ENCODE measurements at places on chromosomes 13 and 19.

GRCh38 chr13:77040076-77040475 is 13.1 kb upstream of the FBXL3 start:
- DNase-seq: no peak

DNA sequence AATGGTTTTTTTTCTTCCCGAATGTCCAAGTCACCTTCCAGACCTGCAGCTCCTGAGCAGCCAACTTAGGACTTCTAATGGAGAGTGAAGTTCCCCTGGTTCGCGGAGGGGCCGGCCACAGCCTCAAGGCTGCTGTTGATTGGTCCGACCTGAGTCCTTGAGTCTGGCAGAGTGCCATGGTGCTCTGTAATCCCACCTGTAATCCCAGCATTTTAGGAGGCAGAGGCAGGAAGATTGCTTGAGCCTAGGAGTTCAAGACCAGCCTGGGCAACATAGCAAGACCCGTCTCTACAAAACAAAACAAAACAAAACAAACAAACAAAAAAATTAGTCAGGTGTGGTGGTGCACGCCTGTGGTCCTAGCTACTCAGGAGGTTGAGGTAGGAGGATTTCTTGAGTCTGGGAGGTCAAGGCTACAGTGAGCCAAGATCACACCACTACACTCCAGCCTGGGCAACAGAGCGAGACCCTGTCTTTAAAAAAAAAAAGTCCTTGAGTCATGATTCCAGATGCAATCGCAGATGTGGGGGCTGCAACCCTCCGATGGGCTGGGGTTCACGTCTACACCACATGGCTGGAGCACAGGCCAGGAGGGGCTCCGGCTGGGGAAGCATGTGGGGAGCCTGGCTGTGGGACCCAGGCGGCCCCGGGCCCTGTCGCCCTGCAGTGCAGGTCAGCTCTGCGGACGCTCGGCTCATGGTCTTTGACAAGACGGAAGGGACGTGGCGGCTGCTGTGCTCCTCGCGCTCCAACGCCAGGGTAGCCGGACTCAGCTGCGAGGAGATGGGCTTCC is 17.7 kb downstream of the HPN start:
- no peak for DNase-seq

- no peak for DNase-seq
Observed at GRCh38 chr19:35720648-35721047, 2.8 kb downstream of the KMT2B start.

GRCh38 chr19:38165335-38165734 is 58.7 kb downstream of the DPF1 start:
- no peak for DNase-seq

- DNase-seq: no peak
Observed at GRCh38 chr13:24503379-24503696, 9.2 kb downstream of the PARP4 start.

DNA sequence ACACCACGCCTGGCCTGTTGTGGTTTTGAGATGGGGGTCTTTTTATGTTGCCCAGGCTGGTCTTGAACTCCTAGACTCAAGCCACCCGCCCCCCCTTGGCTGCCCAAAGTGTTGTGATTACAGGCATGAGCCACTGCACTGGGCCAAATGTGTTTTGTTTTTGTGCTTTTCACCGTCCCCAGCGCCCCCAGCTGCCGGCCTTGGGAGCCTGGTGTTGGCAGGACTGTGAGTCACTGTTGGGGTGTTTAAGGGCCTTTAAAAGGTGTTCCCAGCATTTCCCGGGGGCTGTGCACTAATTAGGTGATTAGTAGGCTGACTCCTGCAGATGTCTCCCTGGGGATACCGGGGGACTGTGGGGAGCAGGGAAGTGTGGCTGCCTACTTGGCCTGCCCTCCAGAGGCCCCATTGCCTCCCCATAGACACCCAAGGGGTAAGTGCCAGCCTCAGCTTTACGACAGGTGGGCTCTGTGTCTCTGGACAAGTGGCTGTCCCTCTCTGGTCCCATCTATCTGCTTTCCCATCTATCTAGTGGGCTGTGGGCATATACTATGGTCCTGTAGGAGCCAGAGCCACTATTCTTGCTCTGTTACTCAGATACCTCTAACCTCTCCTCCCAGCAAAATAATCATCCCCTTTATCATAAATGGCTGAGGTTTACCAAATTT is 11.8 kb upstream of the TLE5 start:
- peak; percentile 18 for DNase-seq

- DNase-seq: no peak
Observed at GRCh38 chr13:99331881-99332293, 24.7 kb upstream of the GPR183 start.

- no peak for DNase-seq
Observed at GRCh38 chr19:48629599-48630295, 7.4 kb downstream of the DBP start.

GRCh38 chr13:59658738-59659330 is 504.9 kb downstream of the DIAPH3 start:
- no peak for DNase-seq

DNA sequence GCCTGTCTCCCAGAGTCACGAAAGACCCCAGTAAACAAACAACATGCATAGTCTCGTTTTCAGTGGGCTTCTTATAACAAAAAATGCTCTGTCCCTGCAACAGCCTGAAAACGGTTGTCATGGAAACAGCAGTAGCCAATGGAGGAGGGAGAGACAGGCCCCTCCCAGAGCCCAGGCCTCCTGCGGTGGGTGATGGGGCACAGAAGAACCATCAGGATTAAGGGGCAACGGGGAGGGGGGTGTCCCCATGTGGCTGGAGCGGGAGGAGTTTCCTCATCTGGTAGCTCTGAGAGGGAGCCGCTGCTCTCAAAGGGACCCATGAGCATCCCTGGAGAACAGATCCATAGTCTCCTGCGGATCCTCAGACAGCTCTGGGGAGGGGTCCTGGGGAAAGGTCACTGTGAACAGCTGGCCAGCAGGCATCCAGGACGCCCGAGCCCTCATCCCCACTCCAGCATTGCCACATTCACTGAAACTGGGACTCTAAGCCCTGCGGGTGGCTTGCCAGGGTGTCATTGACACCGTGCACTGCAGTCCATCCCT is 37.5 kb upstream of the PNMA8B start:
- no peak for DNase-seq

DNA sequence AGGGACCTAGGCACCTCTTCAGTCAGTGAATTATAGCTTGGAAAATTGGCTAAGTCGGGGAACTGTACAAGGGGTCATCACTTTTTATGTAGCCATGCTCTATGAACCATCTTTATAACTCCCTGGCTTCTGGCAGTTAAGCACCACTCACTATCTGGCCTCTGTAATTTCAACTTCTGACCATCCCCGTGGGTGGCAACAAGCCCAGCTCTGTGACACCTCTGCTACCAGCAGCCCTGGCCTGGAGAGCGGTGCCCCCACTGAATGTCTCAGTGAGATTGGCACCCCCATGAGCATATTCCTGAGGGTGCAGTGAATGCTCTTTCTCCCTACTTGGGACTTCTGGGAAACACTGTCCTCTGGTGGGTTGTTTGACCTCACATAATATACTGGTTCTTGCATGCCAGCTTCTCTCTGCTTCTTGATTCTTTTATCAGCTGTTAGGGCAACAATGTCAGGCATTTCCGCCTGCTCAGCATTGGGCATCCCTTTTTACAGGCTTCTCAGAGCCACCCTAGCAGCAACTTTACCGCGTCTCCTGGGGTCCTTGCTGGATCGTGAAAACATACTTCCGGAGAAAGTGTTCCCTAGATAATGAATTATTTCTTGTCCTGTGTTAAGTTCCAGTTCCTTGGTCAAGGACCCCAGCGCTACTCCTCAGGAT is 10.4 kb downstream of the KL start:
- DNase-seq: no peak

DNA sequence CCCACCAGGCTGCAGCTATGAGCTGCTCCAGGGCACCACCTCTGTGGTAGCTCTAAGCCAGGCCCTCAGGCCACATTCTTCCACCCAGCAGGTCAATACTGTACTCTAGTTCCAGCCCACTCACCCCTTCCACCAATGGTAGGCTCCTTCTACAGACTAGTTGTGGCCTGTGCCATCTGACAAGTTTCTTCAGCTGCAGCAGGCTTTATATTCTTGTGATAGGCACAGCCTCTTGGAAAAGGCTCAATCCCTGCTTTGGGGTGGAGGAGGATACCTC is 8.5 kb downstream of the MICU2 start:
- DNase-seq: no peak

- no peak for DNase-seq
Observed at GRCh38 chr13:101230271-101230890, 185.9 kb downstream of the NALCN start.

DNA sequence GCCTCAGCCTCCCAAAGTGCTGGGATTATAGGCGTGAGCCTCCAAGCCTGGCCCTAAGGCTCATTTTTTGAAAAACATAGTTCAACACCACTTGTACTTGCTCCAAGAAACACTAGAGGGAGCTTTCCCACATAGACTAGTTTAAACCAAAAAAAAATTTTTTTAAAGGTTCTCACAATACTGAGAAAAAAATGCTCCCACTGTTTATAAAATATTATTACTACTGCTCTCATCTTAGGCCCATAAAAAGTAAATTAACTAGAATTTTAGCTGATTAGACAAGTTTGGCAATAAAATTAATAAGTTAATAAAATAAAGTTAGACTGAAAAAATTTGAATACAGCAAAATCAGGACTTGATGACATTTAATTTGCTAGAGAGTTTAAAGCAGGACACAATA is 109.5 kb downstream of the TBC1D4 start:
- DNase-seq: no peak

DNA sequence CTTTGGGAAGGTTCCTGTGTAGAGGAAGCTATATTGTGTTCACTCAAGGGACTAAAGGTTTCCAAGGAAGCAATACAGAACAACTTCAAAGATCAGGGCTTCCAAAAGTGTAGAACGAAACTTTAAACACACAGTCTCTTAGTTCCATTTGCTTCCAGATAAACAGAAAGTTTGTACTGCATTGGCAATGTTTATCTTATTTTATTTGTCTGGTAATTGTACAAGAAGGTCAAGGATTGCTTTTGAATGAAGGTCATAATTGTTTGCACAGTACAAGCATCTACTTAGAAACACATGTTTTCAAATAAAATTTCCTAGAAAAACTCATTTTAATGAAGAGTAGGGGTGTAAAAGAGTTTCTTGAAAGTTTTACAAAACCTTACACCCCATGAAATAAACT is 712.7 kb upstream of the SGCG start:
- DNase-seq: no peak

GRCh38 chr19:45790942-45791341 is 1.7 kb downstream of the DMWD start:
- no peak for DNase-seq

DNA sequence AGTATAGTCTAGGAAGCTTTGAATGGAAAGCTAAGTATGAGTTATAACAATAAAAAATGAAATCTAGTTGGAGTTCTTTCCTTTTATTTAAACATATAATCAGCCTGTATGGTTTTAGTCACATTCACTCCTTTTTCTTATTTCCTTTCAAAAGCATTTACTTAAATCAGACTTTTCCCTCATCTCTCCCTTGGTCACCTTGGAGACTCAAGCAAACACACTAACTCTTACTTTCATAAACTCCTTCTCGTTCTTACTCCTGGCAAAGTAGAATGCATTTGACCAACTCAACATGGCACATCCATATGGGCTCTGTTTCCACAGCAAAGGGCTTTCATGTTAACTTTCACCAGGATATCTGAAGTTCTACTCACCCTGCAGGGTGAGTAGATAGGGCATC is 400.0 kb downstream of the LMO7 start:
- no peak for DNase-seq

DNA sequence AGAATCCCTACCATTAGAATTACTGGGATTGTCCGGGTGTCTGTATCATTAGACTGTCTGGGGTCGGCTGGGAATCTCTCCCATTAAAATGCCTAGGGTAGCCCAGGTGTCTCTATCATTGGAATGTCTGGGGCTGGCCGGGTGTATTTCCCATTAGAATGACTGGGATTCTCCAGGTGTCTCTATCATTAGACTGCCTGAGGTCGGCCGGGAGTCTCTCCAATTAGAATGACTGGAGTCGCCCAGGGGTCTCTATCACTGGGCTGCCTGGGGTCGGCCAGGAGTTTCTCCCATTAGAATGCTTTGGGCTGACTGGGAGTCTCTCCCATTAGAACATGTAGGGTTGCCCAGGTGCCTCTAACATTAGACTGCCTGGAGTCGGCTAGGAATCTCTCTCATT is 1560.7 kb downstream of the UQCRFS1 start:
- no peak for DNase-seq

GRCh38 chr13:64417581-64417980 is 2812.6 kb downstream of the PCDH9 start:
- no peak for DNase-seq

DNA sequence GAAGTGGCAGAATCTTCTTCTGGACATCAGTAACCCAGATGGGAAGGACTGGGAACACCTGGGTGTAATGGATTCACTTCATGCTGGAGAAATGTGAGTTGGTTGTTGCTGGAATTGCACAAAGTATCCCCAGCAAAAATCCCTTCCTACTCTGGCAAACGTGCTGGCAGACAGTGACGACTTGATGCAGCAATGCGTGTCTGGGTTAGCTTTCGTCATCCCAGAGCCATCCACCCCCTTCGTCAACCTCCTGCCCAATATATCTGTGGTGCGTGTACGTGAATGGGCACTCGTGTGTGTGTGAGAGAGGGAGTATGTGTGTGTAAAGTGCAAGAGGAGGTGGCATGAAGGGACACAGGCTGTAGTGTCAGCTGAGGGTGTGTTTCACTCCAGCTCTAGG is 70.9 kb downstream of the TM9SF2 start:
- DNase-seq: no peak

DNA sequence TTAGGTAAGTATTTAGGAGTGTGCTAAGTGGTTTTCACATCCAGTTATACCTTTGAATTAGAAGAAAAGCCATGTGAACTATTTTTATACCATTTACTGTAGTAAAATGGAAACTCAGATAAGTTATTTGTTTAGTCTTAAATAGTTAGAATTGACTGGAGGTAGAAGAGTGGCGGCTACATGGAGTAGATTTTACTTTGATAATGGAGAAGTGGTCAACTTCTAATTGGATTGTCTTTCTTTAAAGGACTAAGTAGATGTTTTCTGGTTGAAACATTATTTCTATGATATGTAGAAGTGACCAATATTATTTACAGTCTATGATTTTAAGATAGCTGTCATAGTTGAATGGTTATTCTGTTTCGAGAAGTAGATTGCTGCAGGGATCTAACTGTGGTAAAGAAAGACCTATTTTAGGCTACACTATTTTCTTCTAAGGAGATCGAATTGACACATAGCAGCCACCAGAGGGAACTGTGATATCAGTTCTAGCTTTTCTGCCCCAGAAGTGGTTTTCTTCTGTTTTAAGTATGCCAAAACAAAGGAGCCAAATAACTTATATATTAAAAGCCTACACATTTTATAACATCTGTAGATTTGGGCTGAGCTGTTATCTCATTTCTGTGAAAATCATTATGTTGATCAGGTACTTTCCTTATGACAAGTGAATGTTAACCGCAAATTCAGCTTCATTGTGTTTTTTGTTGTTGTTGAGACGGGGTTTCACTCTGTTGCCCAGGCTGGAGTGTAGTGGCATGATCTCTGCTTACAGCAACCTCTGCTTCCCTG is 26.1 kb downstream of the ZMYM2 start:
- no peak for DNase-seq
